Astrocyte (in vitro differentiated cells and primary cell): ENCODE measurements at places on chromosomes 11 and 22. TPM values are rescaled to one million over a fixed set of nuclear protein-coding genes. Genes with fewer than 3 reads are reported as not detected.
A peak's percentile ranks its signal among the peaks of the same experiment; 100 is the strongest.

- DNase-seq, result no peak
These were observed 15.5 kb downstream of the GNAZ start for GRCh38 chr22:23085785-23086184.

GRCh38 chr11:79265756-79266322 is 175.0 kb downstream of the TENM4 start:
- DNase-seq, result no peak

GRCh38 chr11:8068605-8069221 is 12.3 kb upstream of the TUB start:
- peak; percentile 92 for DNase-seq

GRCh38 chr11:74388678-74389327 is 9.4 kb downstream of the PGM2L1 start:
- DNase-seq, result no peak

DNA sequence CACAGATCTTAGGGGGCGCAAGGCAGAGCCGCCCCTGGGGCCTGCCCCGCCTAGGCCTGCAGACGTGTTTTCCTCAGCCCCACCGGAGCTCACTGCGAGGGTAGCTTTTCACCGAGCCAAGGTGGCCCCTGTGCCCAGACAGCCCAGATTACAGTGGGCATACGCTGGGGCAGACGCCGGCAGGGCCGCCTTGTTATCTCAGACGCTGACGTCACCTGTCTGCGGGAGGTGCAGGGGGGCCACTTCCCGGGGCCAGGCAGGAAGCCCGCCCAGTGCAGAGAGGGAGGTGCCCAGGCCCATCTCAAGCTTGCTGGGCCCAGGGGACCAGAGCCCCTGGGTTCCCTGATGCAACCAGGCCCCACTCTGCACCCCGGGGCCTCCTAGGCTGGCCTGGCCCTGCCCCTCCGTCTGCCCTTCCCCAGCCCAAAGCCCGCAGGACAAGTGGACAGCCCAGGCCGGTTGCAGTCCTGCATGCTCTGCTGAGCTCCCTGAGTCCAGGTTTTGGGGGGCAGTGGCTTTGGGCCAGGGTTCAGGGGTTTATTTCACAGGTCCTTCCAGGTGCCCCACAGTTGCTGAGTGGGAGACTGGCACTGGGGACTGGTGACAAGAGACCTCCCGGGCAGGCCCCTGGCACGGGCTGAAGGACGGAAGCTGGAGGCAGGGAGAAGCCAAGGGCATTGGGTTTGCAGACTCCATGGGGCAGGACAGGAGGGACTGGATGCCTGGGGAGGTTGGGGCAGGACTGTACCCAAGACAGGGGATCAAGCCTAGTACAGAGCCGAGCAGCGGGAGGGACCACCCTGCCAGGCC is 38.6 kb downstream of the IGF2 start:
- DNase-seq, result no peak

APOA1 gene
- 3.9 and 6.0 TPM in 2 replicates for total RNA-seq

POU2AF2 gene
- not detected in 2 replicates for total RNA-seq

TTC28 gene
- total RNA-seq, result 23.2 and 24.4 TPM in 2 replicates
